ENCODE measurements at places on chromosomes 5 and 9.

- DNase-seq, result no peak
Measured at GRCh38 chr5:78016863-78017529, 240.9 kb upstream of the TBCA start.

- no peak for DNase-seq
Measured at GRCh38 chr5:172458976-172459782, 4.9 kb upstream of the SH3PXD2B start.

GRCh38 chr5:98510143-98510985, 263.1 kb upstream of the RGMB start:
- no peak for DNase-seq

DNA sequence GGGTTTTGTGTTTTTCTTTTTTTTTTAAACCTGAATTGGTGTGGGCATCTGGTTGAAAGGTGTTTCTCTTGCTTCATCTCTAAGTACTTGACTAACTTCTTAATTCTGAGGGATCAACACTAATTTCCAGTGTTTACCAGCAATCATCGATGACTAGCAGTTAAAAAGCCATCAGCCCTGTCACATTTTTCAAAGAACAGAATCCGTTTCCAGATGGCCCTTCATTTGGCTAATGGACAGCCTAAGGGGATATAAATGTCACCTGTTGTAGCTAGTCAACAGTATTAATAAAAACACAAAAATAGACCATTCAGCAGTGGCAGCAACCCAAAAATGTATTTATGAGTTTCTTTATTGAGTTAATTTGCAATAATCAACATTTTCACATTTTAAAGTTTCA, 1076.5 kb downstream of the MAT2B start:
- no peak for DNase-seq

DNA sequence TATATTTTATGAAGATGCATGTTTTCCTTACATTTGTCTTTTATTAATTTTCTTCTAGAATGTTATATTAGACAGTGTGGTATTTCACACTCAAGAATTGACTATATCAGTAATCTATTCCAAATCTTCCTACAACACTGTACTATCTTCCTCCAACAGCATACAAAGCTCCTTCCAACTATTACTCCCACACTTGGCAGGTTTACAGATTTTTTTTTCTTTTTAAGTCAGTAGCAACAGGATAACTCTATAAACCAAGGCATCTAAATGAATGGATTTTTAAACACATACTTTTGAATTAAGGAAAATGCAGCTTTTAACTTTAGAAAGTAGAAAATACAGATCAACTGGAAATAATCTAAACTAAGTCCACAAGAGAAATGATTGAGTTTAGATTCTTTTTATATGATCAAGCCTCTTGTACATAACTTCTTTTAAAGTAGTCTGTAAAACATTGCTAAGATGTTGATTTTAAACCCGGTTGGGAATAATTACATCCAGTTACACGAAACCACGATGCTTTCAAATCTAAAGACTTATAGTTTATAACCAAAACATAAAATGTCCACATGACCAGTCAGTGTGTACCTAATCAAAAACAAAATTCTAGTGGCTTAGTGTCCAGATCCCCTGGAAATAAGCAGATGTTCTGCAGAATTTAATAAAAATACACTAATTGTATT, 281.6 kb downstream of the ADAMTS6 start:
- DNase-seq, result no peak

- no peak for DNase-seq
Measured at GRCh38 chr5:80711938-80712337, 57.2 kb upstream of the DHFR start.

DNA sequence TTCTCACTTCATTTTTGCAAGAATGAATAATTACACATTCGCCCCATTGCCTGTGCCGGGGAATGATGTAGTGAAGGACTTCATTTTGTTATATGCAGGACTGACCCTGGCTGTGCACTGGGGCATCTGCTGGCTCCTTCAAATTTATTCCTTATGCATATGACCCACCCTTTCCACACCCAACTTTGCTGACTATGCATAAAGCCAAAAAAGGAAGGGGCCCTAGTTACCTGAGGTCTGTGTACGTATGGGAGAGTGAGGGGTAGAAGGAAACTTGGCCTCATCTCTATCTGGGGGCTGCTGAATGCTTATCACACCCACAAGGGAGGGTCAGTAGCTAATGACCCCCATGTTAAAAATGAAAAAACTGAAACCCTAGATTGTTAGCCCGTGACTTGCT, 259.6 kb downstream of the SMARCA2 start:
- DNase-seq, result no peak

DNA sequence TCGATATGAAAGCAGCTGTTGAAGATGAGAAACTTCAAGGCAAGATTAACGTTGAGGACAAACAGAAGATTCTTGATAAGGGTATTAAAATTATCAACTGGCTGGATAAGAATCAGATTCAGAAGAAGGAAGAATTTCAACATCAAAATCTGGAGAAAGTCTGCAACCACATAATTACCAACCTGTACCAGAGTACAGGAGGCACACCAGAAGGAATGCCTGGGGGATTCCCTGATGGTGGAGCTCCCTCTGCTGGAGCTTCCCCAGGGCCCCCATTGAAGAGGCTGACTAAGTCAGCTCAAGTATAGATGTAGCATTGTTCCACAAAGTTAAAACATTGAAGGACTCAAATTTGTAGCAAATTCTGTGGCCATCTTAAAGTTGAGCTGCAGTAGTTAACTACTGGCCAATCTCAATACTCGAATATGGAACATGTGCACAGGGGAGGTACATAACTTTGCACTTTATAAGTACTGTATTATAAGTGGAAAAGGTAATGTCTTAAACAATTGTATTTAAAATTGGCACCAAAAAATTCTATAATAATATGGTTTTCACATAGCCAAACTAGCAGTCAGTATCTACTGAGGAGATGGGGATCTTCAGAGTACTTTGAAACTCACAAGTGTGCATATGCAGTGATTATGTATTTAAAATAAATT, 237.5 kb downstream of the CHSY3 start:
- no peak for DNase-seq

- DNase-seq, result no peak
Measured at GRCh38 chr9:87606841-87607521, 109.3 kb downstream of the DAPK1 start.

DNA sequence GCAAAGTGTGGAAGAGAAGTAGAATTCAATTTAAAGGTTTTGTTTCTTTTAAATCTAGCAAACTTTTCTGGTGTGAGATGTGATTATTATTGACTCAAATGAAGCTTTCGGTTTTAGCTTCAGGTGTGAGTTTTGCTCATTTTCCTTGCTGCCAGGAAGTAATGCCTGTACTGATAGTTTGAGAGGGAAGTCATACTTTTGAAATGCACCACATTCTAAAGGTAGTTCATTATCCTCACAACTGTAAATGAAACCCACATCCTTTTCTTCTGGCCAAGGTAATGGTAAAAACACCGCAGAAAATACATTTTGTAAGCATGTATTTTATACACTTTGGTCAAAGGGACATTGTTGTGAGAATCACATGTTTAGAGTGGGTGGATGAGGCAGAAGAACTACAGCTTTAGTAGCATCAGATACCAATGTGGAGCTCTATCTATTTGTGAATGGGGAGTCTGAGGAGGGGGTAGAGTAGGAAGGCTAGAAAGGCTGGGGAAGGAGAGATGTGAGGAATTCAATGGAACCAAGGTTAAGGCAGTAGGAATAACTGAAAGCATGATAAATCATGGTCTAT, 167.0 kb upstream of the CDKN2B start:
- no peak for DNase-seq

DNA sequence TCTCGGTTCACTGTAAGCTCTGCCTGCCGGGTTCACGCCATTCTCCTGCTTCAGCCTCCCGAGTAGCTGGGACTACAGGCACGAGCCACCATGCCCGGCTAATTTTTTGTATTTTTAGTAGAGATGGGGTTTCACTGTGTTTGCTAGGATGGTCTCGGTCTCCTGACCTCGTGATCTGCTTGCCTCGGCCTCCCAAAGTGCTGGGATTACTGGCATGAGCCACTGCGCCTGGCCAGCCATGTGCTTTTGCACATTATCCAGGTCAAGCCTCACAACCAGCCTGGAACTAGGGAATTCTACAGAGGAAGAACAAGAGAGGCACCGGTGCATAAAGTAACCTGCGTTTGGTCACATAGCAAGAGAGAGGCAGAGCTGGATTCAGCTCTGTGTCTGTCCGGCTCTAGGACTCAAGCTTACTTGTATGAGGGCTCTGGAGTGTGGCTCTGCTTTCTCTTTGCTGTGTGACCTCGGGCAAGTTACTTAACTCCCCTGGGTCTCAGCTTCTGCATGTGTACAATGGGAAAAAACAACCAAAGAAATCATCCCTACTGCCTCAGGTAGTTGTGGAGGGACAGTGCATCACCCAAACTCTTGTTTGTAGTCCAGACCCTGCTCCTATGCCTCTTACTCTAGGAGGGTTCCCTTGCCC, 6.3 kb downstream of the FGF18 start:
- DNase-seq, result no peak

Measured in coronary artery (tissue), 2 donors.